ENCODE measurements at places on chromosomes 2 and 18.

GRCh38 chr2:237440819-237441281 lies 26.9 kb upstream of the COL6A3 start:
- DNase-seq = peak; percentile 64

DNA sequence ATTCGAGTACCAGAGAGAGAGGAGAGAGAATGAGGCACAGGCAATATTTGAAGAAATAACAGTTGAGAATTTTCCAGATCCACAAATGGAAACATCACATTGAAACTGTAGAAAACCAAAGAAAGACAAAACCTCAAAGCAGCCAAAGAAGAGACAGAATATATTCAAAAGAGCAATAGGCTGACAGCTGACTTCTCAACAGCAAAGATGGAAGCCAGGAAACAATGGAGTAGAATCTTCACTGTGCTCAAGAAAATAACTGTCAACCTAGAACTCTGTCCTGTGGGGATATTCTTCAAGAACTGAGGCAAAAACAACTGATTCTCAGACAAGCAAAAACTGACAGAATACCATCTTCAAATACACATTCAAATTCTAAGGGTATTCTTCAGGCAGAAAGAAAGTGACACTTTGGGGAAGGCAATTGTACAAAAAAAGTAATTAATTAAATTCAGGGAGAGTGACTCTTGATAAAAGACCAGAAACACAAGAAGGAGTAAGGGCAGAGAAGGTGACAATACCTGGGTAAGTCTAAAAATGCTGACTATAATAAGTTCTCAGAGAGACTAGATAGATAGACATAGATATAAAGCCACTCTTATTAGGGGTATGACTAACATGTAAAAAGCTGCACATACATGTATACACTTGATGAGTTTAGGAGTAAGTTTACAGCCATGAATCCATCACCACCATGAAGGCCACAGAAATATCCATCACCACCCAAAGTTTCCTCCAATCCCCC lies 25.6 kb downstream of the ANKMY1 start:
- DNase-seq = no peak

- DNase-seq = no peak
These were observed 97.4 kb downstream of the EIPR1 start for GRCh38 chr2:3280197-3280596.

DNA sequence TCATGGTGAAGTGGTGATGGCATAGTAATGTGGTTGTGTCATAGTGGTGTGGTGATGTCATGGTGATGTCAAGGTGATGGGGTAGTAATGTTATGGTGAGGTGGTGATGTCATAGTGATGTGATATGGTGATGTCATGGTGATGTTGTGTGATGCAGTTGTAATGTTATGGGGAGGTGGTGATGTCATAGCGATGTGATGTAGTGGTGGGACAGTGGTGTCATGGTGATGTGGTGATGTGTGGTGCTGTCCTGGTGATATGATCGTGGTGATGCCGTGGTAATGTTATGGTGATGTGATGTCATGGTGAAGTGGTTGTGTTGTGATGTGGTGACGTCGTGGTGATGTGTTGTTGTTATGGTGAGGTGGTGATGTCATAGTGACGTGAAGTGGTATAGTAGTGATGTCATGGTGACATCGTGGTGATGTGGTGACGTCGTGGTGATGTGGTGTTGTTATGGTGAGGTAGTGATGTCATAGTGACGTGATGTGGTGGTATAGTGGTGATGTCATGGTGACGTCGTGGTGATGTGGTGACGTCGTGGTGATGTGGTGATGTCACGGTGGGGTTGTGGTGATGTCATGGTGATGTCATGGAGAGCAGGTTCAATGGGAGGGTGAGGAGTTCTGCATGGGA lies 242.7 kb upstream of the MYT1L start:
- peak; percentile 11 for DNase-seq

GRCh38 chr2:118580651-118581050 lies 266.8 kb downstream of the EN1 start:
- peak; percentile 62 for DNase-seq

DNA sequence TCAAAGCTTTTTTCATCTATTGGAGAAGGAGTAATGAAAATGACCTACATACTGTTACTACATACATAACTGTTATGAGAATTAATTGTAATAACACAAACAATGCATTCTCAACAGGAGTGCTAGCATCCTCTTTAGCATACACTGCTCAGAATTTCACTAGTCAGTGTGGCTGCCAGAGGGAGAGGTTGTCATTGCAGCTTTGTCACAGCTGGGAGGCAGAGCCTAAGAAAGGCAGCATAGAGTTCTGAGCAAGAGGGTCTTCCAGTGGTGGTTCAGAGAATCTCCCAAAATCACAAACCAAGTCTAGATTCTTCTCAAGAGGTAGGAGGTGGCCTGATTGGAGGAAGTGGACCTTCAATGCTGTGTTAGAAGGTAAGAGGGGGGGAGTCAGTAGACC lies 286.7 kb upstream of the CYRIA start:
- no peak for DNase-seq

GRCh38 chr2:120776649-120777048 lies 41.0 kb downstream of the GLI2 start:
- no peak for DNase-seq

- no peak for DNase-seq
These were observed 109.2 kb upstream of the AGAP1 start for GRCh38 chr2:235384624-235385023.

GRCh38 chr2:109201465-109202327 lies 72.7 kb downstream of the SH3RF3 start:
- DNase-seq = no peak

- no peak for DNase-seq
These were observed 199.4 kb downstream of the IRS1 start for GRCh38 chr2:226600184-226600583.

GRCh38 chr18:48996901-48997463 lies 46.2 kb upstream of the SMAD7 start:
- peak; percentile 70 for DNase-seq

GRCh38 chr2:45691171-45691999 lies 39.9 kb downstream of the PRKCE start:
- no peak for DNase-seq

GRCh38 chr18:22170421-22171257 lies 1.2 kb downstream of the GATA6 start:
- DNase-seq = peak; percentile 58

- DNase-seq = no peak
These were observed 653 bp upstream of the ABI2 start for GRCh38 chr2:203327582-203327900.

DNA sequence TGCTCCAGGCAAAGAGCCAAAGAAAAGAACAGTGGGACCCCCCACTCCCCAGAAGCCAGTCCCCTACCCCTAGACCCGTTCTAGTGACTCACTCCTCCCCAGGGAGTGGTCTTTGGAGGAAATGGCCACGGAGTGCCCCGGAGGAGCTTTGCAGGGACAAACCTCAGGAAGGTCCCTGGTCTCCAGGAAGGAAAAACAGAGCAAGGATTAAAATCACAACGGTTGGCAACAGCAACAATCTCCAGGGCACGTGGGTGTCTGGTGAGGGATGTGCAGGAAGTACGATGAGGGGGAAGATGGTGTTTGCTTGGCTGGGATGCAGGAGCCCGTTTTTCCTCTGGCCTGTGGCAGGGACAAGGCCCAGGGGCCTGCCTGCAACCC lies 135.0 kb downstream of the SMAD2 start:
- DNase-seq = peak; percentile 5

DNA sequence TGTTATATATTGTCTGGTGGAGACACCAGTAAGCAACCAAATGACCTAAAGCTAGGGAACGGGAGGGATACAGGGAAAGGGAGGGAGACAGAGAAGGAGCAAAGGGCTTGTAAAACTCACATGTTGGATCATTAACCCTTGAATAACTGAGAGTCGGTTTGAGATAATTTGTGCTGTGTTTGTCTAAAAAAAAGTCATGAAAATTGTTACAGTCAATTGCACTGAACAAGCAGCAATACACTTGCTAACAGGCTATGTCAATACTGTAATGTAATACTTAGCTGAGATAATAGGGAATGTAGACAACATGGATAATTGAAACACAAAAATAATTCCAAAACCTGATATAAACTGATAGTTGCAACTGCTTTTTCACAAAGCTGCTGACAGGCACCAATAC lies 71.3 kb upstream of the ZNF521 start:
- DNase-seq = no peak

DNA sequence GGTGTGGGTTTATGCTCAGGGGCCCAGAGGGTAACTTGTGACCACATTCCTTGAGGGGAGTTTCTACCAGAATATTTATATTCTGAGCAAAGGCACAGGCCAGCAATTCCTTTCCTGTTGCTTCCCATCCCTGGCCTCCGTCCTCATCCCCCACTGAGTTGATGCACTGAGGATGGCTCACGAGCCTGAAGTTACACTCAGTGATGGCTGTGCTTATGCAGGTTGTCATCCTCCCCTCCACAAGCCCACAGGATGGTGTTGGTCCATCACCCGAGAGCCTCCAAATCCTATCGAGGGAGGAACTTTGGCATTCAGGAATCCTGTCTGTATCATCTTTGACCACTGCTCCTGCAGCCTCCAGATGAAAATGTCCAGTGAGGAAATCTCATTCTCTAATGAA lies 28.4 kb upstream of the FHOD3 start:
- no peak for DNase-seq

DNA sequence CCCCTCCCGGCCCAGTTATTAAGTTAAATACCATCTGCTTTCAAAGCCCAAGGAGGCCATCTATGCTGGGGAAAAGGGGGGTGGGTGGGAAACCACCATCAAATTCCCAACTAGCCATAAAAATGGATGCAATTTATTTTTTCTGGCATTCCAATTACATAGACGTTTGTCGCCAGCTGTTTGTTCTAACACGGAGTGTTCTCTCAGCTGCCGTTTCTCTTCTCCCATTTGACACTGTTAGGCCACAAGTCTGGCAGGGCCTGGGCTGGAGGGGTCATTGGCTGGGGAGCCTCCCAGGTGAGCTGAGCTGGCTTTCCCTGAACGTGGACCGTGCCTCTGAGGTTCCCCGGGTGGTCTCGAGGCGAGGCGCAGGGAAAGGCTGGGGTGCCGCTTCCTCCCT lies 16.6 kb downstream of the ATOH8 start:
- no peak for DNase-seq

DNA sequence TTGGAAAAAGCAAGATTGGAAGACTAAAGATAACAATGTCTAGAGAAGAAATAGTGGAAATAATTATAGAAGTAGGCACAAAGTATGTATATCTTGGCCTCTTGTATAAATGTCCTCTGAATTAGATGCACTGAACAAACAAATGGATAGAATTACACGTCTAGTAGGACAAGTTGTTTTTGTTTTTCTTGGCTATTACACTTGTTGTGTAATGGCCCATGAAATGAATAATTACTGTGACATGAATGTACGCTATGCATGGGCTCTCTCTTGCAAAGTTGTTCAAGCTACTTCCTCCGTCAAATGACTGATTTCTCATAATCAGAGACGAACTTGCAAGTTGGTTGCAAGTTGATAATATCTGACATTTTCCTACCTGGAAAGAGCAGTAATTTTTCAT lies 126.2 kb downstream of the PDE1A start:
- DNase-seq = peak; percentile 81

GRCh38 chr2:35891936-35892335 lies 463.6 kb upstream of the CRIM1 start:
- no peak for DNase-seq

GRCh38 chr2:20532634-20533437 lies 86.0 kb downstream of the RHOB start:
- DNase-seq = no peak

DNA sequence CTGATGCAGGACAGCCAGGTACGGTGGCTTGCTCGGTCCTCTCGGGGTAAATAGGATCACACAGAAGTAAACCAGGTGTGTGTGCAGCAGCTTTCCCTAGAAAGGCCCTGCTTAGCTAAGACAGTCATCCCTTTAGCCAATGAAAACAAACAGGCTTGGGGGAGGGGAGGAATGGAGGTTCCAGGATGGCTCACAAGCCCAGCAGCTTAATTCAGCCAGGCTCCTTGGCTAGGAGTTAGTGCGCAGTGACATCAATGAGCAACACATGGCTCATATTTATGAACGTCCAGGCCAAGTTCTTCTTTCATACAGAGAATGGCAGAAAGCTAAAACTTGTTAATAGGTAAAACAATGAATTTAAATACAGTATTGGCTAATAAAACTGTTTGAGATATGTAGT lies 10.2 kb downstream of the IAH1 start:
- DNase-seq = peak; percentile 80

DNA sequence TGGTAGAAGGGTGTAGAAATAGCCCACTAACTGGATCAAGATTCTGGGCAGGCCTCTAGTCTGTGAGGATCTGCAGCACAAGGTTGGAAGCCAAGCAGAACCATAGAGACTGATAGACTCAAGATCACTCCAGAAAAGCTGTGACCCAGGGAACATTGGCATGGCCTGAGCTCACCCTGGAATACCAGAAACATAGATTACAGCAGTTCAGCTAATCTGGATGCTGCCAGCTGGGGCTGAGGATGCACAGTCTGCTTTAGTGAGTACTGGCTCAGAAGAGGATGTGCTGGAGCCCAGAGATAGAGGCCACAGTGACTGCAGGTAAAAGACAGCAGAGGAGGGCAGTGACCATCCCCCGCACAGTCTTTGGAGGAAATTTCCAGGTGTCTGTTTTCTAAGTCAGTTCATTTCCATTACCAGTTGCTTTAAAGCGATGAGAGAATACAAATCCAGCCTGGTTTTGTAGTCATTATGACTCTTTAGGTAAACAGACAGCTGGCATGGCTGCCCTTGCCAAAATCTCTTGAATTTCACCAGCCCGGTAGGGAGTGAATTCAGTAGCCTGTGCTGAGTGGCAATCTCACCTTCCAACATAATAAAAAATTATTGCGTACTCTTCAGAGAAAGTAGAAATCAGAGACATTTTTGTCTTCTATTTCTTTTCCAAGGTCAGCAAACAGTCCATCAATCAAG lies 119.2 kb downstream of the ANTXR1 start:
- no peak for DNase-seq

- no peak for DNase-seq
These were observed 6.9 kb upstream of the BCL2L11 start for GRCh38 chr2:111113838-111114237.

DNA sequence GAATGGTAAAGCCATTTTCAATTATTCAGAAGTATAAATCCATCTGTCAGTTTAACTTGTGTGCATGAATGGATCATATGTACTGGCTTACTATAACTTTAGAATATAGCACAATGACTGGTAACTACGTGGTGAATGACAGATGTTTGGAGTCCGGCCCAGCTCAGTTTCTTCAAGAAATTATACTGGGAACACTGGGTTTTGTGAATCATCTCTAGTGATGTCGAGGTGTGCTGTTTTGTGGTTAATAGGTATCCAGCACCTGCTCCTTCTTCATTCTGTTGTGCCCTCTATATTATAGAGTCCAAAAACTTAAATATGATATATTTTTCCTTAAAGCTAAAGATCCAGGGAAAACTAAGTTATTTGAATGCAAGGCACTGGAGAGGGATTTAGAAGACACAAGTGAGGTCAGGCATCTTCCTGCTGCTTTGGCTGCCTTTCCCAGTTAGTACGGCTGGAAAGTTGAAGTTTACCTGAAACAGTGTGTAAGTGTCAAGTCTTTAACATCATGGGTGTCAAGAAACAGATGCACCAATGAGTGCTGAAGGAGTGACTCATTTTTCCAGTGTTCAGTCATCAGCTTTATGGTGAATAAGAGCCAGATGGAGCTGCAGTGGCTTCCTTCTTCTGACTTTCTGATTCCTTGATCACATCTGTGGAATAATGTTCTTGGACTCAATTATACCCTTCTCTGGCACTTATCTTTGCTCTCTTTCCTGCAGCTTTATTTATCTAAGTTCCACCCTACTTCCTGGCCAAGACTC lies 1079.5 kb upstream of the CELF4 start:
- DNase-seq = no peak

All from fibroblast of mammary gland (primary cell).